ENCODE measurements at places on chromosomes 7 and 10.

DNA sequence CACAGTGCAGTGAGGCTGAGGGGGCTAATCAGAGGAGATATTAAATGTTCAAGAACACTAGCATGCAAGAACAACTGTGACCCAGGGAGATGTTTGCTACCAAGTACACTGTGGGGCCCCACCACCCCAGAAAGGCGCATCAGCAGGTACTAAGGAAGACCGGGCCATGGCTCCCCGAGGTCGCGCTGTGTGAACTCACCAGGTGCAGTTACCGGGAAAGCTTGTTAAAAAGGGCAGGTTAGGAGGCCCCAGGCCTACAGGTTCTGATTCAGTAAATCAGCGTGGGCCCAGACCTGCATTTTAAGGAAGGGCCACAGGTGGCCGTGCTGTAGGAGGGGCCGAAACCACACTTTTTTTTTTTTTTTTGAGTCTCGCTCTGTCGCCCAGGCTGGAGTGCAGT, 54.6 kb downstream of the TMEM209 start:
- DNase-seq: no peak

DNA sequence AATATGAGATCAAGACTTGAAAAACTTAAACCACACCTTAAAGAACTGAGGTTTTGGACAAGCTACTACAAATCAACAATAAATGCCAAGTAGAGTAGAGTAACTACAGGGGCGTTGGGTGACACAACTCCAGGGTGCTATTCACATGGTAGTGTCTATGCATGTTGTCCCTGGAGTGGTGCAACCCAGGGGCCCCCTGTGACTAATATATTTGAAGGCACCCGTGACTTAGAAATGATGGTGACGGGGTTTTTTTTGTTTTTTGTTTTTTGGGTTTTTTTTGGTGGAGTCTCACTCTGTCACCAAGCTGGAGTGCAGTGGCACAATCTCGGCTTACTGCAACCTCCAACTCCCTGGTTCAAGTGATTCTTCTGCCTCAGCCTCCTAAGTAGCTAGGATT, 106.9 kb downstream of the FAM107B start:
- DNase-seq: no peak

GRCh38 chr7:100964630-100965029, 4.7 kb upstream of the MUC12 start:
- no peak for DNase-seq

GRCh38 chr7:104775531-104775930, 238.5 kb upstream of the KMT2E start:
- no peak for DNase-seq

GRCh38 chr10:35339942-35340341, 3.6 kb downstream of the CCNY start:
- DNase-seq: no peak

DNA sequence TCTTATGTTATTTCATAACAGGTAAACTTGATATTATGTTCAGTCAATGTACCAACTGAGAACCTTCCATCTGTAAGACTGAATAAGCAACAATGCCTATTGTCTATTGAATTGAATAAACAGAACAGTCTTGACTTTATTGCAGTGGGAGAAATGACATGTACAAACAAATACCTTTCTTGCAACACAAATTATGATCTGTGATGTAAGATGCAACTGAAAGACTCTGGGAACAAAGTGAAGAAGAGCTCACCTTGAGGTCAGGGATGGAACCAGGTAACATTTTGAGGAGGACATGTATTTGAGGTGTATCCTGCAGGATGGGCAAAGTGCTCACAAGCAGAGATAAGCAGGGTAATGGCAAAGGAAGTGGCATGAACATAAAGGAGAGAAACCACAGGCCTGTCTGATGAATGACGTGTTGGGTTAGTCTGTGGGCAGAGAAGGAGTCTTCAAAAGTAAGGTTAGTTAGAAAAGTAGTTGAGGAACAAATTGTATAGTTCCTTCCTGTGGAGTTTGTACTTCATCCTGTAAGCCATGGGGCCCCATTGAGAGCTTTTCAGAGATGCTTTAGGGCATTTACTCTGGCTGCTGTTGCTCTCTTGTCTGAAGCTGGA, 9.5 kb downstream of the PNLIPRP3 start:
- no peak for DNase-seq

DNA sequence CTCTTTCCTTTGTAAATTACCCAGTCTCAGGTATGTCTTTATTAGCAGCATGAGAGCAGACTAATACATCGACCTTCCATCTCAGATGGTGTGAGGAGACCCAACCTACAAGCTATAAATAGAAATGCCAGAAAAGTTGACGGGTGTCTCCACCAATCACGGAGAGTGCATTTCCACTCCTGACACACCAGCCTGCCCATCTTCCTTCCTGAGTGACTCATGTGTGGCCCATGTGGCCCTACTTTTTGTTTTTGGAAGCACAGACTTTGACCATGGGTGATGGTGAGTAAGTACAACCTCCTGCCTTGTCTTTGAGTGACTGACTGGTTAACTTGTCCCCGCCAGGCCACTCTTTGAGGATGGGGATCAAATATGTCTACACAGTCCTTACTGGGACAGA, 147.0 kb downstream of the OAT start:
- no peak for DNase-seq

DNA sequence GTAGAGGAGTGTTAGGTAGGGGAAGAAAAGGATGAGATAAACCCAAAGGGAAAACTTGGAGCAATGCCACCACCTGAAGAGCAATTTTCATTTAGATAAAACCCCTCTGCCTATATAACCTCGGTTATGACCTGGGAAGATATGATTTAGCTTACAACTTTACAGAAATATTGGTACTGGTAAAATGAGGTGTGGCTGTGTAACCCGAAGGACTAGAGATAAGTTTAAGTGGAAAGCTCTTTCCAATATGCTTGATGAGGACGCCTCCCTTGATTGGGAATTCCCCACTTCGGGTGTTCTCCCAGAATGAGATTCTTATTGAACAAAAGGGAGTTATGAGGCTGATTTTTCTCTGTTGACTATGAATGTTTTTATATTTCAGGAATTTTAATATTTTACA, 109.5 kb upstream of the CDK6 start:
- no peak for DNase-seq

- no peak for DNase-seq
Observed at GRCh38 chr10:77946084-77946483, 19.5 kb upstream of the DLG5 start.

DNA sequence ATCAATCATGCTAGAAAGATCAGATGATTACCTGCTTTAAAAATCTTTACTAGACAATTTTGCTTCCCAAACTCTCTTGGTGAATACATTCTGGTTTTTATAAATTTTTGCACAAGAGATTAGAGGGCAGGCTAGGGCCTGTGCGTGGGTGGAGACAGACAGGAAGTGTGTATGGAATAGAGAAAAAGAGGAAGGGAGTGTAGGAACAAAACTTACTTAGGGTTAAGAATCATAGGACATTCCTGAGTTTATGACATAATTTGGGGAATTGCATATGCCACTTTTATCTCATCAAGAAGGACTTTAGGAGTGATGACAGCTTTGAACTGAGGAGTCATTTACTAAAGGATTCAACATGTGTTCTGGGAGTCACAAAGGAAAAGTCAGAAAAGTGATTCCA, 31.3 kb downstream of the LAMB1 start:
- no peak for DNase-seq

DNA sequence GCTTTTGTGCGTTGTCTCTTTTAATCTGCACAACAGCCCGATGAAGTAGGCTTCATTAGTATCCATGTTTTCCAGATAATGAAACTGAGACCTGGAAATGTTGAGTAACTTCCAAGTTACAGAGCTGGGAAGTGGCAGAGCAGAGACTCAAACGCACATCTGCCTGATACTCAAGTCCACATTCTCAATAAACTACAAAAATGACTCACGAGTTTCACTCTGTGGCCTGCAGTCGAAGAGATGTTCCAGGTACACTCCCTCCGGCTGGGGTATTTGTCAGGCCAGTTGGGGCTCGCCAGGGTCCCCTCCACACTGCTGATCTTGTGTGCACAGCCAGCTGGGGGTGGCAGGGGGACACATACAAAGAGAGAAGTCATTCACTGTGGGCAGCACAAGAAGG, 17.7 kb upstream of the OPALIN start:
- DNase-seq: no peak

- no peak for DNase-seq
Observed at GRCh38 chr10:94251098-94251497, 111.6 kb downstream of the NOC3L start.

- no peak for DNase-seq
Observed at GRCh38 chr7:150862356-150862755, 10.0 kb downstream of the AOC1 start.

- DNase-seq: no peak
Observed at GRCh38 chr10:89296220-89296648, 5.6 kb upstream of the IFIT2 start.

DNA sequence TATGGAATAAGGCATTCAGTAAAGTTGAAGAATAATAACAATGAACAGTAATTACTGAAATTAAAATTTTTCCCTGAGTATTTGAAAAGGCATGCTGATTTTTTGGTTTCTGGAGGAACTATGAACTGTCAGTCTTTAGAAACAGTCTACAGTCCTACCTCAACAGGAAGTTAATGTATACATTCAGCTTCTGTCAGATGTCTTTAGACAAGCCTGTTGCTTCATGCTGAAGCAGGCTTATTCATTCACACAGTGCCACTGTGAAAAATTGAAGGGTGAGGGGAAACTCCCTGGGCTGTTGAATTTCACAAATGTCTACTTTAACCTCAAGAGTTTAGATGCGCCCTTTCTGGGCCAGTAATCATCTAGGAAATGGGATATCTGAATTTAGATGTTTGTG, 3.5 kb downstream of the NRF1 start:
- no peak for DNase-seq

DNA sequence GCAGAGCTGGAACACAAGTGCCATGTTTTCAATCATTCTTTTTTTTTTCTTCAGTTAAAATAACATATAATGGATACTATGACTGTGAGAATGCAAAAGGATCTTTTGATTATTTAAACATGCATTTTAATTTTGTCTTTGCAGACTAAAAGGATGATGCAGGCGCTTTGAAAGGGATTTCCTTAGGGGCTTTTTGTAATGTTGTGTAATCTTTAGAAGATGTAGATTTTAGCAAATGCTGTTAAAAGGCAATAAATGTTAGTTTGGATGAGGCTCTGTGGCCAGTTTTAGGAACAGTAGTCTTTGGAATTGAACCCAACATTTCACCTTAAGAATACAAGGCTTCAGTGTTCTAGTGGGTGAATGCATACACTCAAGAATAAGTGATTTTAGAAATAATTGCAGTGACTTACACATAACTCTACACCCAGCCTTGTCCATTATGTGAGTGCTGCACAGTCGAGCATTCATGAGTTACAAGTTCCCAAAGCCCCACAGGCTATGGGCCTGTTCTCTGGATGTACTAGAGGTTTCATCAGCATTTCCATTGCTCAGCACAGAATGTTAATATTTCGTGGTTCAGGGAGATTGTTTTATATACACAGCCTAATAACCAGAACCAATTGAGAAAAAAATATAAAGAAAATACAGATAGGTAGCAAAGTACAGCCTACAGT, 11.6 kb downstream of the PAPSS2 start:
- no peak for DNase-seq

GRCh38 chr10:51667678-51668335, 31.6 kb downstream of the CSTF2T start:
- no peak for DNase-seq

GRCh38 chr7:149561072-149561471, 63.5 kb upstream of the ZNF746 start:
- DNase-seq: no peak

- DNase-seq: no peak
Observed at GRCh38 chr10:125064681-125065492, 95.5 kb downstream of the CTBP2 start.

GRCh38 chr10:71864911-71865361, 13.9 kb upstream of the PSAP start:
- no peak for DNase-seq

DNA sequence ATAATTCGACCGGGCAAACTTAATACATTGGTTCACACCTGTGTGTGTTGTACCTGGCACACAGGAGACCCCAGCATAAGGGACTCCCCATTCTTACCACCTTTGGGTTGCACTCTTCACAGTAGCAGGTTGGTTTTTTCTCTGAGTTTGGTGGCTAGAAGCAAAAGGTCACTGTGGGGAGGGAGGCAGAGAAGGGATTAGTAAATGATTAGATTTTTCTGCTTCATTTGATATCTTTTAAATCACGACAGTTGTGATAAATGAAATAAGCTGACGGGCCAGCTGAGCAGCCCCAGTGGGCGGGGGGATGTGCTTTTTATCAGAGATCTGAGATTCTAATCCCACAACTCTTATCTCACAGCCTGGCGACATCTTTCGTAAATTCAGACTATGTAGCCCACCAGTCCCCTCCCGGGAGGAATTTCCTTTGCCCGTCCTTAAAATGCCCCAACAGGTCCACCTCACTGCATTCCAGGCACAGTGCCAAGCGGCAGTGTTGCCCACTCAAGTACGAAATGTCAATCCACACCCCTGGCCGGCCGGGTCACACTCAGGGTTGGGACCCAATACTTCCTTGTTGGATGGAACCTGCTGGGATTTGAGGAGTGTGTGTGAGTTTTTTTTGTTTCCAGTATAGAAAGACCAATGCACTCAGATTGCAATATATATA, 10.5 kb upstream of the KCP start:
- DNase-seq: no peak

- no peak for DNase-seq
Observed at GRCh38 chr7:17320102-17320497, 21.6 kb downstream of the AHR start.

- no peak for DNase-seq
Observed at GRCh38 chr10:44689368-44689767, 221.8 kb upstream of the TMEM72 start.

- no peak for DNase-seq
Observed at GRCh38 chr7:131255242-131255641, 72.4 kb upstream of the MKLN1 start.

DNA sequence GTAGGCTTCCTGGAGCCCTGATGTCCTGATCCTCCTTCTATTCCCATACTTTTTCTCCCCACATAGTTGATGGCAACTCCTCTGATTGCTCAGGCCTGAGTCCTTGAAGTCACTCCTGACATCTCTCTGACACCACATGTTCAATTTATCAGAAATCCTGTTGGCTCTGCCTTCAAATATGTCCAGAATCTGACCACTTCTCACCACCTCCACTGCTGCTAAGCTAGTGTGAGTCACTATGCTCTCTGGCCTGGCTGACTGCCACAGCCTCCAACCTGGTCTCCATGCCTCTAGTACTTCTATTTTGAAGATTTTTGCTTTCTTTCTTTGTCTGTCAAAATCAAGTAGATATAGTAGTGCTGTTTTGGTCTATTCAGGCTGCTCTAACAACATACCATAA, 53.0 kb downstream of the TMEM229A start:
- no peak for DNase-seq

- no peak for DNase-seq
Observed at GRCh38 chr7:1922071-1922869, 252.2 kb downstream of the ELFN1 start.
